ENCODE measurements at places on chromosomes 11 and 22.

DNA sequence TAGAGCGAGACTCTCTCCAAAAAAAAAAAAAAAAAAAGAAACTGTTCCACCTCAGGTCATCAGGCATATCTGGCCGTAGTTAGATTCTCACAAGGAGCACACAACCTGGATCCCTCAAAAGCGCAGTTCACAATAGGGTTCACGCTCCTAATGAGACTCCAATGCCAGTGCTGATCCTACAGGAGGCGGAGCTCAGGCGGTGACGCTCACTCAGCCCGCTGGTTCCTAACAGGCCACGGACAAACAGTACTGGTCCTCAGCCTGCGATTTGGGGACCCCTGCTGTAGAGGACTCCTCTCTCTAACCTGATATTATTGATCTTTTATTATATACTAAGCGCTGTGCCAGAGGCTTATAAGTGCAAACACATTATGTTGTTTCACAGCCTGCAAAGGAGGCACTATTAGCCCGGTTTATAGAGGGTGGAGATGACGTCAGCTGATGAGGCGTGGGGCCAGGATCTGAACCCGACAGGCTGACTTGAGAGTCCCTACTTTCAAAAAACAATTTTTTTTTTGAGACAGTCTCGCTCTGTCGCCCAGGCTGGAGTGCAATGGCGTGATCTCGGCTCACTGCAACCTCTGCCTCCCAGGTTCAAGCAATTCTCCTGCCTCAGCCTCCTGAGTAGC, 4.9 kb upstream of the MAFF start:
- peak; percentile 64 for DNase-seq

GRCh38 chr11:130192845-130193267, 33.3 kb downstream of the ST14 start:
- DNase-seq: no peak

DNA sequence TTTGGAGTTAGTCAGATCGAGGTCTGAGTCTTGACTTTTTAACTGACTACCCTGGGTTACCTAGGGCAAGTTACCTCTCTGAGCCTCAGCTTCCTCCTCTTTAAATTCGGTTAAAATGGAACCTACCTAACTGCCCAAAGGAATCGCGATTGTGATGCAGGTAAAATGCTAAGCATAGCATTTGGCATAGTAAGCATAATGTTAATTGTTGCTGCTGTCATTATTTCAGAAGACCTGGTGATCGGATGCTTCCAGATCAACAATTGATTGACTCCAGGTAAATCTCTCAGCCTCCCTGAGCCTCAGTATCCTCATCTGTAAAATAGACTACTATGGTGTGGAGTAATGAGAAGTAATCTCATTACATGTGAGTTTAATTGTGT, 550 bp upstream of the SLC43A1 start:
- no peak for DNase-seq

- peak; percentile 77 for DNase-seq
Measured at GRCh38 chr11:34492806-34493414, 20.7 kb downstream of the ELF5 start.

DNA sequence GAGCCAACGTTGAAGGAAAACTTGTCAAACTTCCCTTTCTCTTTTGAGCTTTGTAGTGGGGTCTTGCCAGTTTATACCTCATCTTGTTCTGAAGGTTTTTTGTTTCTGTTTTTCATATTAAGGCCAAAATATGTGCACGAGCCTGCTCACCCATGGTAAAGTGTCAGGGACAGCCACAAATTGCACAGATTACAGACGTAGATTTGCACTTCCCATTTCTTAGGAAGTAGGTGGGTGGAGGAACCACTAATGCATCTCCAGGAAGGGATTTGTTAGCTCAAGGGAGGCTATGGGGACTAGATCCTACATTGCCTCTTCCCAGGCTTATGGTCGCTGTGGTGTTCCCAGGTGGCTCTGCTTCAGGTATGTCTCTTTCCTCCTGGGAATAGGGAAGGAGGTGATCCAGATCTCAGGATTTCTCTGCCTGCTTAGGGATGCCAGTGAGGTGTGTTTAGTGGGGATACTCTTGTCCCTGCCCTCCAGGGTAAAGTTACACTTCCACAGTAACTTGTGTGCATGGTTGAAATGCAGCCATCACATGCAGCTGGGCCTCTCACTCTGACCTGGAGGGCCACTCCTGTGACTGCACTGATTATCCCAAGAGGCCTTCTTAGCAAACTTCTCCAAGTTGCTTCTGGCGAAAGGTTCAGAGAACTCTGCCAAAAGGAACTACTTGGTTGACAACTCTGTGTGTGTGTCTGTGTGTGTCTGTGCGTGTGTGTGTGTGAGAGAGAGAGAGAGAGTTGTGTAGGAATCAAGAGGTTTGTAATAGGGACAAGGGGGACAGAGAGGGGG, 9.8 kb downstream of the PPFIBP2 start:
- no peak for DNase-seq

GRCh38 chr11:92495107-92495793, 270.6 kb downstream of the FAT3 start:
- DNase-seq: no peak

DNA sequence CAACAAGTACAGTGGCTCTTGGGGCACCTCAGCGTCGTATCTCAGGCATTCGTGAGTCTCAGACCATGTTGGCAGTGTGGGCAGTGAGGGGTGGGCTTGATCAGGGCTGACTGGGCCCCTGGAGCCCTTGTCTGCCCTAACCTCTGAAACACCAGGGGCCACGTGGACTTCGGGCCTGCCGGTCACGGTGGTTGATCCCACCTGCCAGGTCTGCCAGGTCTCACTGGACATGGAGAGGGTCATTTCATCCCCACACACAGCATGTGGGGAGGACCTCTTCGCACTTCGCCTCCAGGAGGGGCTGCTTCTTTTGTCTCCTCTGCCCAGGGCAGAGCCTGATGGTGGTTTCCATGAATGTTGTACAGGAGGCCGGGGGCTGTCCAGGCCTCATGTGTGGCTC, 77.1 kb downstream of the MPPED1 start:
- DNase-seq: no peak

DNA sequence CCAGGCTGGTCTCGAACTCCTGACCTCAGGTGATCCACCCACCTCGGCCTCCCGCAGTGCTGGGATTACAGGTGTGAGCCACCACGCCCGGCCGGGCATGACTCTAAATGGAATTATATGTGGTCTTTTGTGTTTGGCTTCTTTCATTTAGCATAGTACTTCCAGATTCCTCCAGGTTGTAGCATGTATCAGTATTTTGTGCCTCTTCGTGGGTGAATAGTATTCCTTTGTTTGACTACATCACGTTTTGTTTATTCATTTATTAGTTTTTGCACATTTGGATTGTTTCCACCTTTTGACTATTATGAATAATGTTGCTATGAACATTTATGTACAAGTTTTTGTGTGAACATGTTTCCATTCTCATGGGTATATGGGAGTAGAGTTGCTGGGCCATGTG, 24.4 kb downstream of the QSER1 start:
- DNase-seq: no peak

DNA sequence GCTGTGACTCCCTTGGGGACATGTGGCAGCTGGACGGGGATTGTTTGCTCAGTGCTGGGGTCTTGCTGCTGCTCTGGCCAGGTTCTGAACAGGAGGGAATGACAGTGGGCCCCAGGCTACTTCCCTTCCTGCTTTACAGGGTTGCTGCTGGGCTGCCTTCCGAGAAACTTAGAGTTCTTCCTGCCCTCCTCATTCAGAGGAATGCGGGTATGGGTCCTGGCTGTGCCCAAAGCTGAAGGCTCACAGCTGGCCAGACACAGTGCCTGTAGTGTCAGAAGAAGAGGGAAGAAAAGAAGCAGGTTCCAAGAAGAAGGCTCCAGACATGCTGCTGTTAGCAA, 108.3 kb upstream of the PARVA start:
- peak; percentile 78 for DNase-seq

DNA sequence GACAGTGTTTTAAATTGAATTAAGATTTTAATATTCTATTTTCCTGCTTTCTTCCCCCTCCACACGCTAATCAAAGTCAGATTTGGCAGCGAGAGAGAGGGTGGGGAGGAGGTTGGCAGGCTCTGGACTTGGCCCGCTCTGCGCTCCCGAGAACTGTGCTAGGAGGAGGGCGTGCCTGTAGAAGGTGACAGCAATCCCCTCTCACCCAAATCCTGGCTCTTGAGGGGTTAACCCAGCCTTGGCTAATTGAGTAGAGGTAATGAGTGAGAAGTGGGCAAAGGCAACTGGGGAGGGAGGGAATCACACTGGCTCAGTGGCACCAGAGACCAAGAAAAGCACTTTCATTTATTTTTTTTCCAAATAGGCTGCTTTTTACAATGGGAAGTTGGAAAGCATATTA, 42.2 kb downstream of the BUD13 start:
- no peak for DNase-seq

DNA sequence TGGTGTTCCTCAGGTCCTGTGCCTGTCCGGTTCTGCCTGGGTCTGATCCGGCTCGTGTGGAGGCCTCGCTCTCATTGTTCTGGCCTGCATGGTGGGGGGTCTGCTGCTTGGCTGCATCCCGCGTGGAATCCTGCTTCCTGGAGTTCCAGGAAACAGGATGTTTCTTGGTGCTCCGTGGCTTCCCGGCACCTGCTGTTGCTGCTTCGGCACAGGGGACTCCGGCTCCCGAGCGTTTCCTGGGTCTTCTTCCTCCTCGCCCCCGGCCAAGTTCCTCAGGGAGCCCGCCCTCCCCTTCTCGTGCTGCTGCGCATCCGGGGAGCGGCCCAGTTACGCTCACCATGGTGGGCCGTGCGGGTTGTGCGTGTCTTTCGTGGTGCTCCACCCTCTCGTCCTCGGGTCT, 29.9 kb downstream of the GLB1L2 start:
- no peak for DNase-seq

DNA sequence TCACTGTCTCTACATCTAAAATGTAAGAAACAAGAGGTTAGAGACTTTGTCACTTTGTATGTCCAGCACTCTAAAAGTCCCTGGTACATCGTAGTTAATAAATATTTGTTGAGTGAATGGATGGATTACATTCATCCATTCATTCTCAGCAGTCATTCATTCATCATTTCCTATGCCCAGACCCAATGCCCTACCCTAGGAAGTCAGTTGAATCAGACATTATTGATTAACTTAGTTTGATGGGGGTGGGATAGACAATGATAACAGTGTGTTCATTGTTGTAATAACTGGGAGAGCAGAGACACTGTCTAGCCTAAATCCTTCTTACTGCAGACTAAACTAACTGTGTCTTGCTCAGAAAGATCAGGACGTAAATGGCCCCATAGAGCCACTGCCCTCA, 1.2 kb upstream of the CENPM start:
- DNase-seq: no peak

DNA sequence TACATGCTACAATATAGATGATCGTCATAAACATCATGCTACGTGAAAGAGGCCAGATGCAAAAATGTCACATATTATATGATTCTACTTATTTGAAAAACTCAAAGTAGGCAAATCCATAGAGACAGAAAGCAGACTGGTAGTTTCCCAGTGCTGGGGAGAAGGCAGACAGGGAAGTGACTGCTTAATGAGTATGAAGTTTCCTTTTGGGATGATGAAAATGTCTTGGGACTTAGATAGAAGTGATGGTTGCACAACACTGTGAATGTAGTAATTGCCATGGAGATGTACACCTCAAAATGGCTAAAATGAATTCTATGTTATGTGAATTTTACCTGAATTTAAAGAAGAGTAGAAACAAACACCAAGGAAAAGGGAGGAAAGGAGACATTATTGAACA, 45.2 kb upstream of the EHF start:
- no peak for DNase-seq

DNA sequence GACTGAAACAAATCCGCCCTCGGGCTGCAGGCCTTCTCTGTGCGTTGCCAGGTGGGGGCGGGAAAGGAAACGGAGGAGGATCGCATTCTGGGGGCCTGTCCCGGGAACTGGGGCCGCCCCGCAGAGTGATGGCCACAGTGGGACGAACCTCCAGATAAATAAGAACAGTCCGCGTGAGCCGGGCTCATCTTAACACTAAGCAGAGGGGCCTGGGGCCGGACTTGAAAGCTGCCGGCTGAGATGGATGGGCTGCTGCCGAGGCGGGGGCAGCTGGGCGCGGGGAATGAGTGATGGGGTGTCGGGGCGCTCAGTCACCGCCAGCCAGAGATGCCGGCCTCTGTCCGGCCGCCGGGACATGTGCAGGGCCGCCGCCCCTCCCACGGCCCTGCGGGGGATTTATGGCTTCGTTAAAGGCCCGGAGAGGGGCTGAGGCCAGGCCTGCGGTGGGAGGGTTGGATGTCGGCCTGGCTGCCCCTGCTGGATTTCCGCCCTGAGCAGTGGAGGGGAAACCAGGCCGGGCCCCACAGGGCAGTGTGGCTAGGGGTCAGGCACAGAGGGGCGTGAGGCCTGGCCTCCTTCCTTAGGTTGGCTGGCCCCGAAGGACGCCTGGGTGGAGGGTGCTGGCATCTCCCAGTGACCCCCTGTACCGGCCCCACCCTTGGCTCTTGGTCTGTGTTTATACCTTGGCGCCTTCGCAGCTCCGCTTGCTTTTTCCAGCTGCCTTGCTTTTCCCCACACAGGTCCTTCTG, 45.3 kb upstream of the CD82 start:
- no peak for DNase-seq

GRCh38 chr11:45937916-45938315, 15.5 kb downstream of the LARGE2 start:
- DNase-seq: no peak

- DNase-seq: no peak
Measured at GRCh38 chr22:40289991-40290459, 56.3 kb upstream of the ADSL start.

DNA sequence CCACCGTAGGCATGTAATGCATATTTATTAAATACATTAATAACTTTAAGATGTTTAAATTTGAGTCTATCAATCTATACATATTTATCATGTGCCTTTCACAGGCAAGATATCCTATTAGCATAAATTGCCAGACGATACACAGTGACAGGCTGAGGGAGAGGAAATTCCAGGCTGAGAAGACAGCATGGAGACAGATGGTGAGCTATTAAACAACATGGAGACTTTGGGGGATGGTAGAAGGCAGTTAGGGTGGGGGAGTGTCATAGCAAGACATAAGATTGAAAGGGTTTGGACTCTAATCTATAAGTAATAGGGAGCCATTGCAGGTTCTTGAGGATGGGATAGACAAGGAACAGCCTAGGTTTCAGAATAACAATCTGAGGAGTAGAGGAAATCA, 138.5 kb downstream of the NXPE2 start:
- DNase-seq: no peak

- no peak for DNase-seq
Measured at GRCh38 chr11:62146476-62147200, 22.8 kb downstream of the INCENP start.

GRCh38 chr11:65641297-65642013, 3.6 kb downstream of the SIPA1 start:
- no peak for DNase-seq

GRCh38 chr11:76830639-76831327, 29.9 kb upstream of the ACER3 start:
- DNase-seq: peak; percentile 84

DNA sequence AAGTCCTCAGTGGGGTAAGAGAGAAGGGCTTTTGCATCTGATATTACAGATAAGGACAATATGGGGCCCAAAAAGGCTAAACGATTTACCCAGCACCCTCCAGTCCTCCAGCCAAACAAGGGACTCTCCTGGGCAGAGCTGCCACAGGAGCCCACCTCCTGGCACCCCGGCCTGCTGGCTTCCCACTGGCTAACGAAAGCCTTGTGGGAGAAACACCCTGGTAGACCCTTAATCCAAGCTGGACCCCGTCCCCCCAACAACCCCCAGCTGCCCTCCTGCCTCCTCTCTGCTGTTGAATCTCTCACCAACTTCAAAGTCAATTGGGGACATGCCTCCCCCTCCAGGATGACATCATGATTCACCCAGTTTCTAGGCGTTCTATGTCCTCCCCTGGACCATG, 10.8 kb downstream of the C1QTNF6 start:
- DNase-seq: no peak

Measured in GM23248 (cell line).